AG08396 (cell line): ENCODE measurements at places on chromosomes 13 and 19.

DNA sequence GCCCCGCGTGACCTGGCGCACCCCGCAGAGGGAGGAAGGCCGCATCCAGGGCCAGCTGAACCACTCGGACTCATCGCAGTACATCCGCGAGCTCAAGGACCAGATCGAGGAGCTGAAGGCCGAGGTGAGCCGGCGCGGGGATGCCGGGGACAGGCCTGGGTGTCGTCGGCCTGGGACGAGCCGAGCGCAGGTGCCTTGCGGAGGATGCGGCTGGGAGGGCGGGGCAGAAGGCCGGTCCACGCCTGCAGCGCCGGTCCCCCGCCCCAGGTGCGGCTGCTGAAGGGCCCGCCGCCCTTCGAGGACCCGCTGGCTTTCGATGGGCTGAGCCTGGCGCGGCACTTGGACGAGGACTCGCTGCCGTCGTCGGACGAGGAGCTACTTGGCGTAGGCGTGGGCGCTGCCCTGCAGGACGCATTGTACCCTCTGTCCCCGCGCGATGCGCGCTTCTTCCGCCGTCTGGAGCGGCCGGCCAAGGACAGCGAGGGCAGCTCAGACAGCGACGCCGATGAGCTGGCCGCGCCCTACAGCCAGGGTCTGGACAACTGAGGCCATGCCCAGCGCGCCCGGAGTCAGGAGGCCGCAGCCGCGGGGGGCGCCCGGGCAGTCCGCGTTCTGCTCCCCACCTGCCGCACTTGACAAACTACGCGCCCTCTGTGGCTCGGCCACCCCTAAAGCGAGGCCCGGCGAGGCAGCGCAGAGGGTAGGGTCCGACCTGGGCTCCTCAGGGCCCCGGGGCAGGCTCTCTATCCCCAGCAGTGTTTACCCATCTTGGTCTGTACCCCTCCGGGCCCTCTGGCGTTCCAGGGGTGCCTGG lies 10.8 kb downstream of the PRR36 start:
- no peak for DNase-seq

- peak; percentile 28 for DNase-seq
Measured at GRCh38 chr13:79398915-79399314, 7.1 kb downstream of the RBM26 start.

- DNase-seq, result peak; percentile 58
Measured at GRCh38 chr19:4077800-4078684, 11.3 kb upstream of the ZBTB7A start.

- no peak for DNase-seq
Measured at GRCh38 chr19:49802836-49803528, 10.1 kb downstream of the FUZ start.

DNA sequence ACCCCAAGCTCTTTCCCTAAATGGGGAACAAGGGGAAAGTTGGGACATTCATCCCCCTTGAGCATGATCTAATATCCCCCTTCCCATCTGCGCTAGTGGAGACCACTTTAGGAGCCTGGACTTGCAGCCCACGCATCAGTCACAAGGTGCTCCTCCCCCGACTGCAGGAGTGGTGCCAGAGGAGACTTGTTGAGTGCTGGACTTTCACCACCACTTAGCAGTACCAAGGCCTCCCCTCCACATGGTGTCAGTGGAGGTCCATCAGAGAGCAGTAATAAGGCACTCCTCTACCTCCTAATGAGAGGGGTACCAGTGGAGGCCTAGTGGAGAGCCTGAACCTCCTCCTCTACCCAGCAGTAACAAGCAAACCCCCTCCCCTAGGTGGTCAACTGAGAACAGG lies 22.5 kb downstream of the CAB39L start:
- no peak for DNase-seq

DNA sequence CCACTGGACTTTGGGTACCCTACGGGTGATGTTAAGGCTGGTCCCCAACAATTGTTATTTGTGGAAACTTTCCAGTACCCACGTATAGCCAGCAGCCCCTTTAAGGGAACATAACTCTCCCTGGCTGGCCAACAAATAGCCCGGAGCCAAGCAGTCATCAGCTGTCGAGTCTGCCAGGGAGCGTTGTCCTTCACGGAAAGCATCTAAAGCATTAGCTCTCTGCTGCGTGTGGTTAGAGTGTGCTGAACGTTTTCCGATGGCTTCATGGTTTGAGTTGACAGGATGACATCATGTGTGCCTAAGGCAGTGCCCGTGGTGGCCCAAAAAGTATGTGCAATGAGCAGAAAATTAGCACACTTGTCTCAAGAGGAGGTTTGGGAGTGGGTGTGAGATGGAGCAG lies 3.3 kb upstream of the ZNF556 start:
- no peak for DNase-seq

DNA sequence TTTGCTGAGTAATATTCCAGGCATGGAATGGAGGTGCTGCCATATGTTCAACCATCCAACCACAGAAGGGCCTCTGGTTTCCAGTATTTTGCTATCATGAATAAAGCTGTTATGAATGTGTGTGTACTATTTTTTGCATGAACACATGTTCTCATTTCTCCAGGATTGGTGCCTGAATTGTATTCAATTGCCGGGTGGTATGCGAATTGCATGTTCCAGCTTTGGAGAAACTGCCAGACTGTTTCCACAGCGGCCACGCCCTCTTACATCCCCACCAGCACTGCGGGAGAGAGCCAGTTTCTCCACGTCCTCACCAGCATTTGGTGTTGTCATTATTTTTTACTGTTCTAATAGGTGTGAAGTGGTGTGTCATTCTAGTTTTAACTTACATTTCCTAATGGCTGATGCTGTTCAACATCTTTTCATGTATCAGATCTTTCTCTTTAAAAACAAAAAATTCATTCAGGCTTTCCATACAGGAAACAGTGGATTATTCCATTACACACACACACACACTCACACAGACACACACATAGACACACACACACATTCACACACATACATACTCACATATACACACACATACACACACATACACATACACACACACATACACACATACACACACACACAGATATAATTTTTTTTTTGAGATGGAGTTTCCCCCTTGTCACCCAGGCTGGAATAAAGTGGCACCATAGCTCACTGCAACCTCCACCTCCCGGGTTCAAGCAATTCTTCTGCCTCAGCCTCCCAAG lies 154.1 kb downstream of the PTPRS start:
- DNase-seq, result peak; percentile 57

DNA sequence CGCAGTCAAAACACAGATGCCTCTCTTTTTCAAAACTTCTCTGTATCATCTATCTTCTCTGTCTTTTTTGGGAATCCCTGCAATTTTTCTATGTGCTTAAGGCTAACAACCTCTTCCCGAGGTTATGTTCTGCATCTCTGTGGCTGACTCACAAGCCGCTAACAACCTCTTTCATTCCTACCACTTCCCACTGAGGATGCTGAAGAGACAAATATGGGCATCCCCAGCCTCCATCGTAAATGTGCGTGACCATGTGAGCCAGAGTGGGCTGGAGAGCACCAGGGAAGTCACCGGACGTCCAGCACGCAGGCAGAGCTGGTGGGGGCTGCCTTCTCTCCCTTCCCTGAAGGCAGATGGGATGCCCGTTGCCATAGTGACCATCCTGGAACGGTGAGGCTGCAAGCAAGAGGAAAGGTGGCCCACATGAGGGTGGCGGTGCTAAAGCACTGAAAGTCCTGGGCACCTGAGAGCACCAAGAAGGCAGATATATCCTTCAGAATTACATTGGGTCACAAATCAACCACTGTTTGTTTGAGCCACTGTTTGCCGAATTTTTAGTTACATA lies 122.8 kb downstream of the SHISA2 start:
- DNase-seq, result no peak

DNA sequence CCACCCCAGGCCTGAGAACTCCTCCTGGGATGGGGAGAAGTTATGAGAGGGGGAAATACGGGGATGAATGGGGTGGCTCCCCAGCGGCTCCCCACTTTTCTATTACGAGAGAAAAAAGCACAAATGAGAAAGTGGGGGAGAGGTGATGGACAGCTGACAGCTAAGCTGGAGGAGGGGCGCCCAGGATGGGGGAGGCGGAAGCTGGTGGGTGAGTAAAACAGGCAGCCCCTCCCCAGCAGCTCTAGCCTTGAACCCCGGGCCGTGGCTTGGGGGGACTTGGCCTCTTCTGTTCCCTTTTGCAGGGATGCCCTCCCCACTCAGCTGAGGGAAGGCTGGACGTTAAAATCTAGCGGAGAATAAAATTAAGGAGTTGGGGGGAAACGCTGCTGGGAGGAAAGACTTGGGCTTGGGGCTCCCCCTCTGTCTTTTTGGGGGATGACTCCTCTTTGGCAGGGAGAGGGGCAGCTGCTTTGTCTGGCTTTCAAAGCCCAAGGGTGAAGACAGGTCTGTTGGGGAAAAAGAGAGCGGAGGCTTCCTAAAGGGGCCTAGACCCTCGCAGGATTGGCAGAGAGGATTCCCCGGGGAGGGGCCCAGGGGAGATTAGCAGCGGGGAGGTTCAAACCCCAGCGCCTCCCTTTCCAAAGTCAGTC lies 1.4 kb upstream of the SAMD1 start:
- peak; percentile 29 for DNase-seq

DNA sequence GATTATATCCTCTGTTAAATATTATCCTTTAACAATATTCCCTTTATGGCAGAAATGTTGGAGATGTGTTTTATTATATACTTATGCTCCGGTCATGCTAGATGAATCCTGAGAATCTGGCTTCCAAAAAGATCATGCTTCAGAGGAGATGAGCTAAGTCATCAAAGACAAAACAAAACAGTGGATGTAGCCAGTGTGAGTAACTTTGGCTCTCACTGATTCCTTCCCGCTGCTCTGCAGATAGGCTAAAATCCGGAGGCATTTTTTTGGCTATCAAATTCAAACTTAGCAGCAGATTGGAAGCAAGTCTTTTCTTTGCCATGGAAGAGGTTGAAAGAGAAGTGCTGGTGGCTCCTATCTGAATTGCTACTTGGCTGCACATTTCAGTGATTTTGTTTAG lies 295.9 kb downstream of the GPC6 start:
- peak; percentile 12 for DNase-seq

- DNase-seq, result peak; percentile 65
Measured at GRCh38 chr13:46961719-46962118, 64.9 kb upstream of the HTR2A start.
